ENCODE measurements at places on chromosomes 12 and 14. TPM values are rescaled to one million over a fixed set of nuclear protein-coding genes. Genes with fewer than 3 reads are reported as not detected.

The RNF212B gene
- not detected for total RNA-seq

The BAZ2A gene
- 18.5 TPM for total RNA-seq

The SYT10 gene
- total RNA-seq: 0.21 TPM

The BMP4 gene
- 0.48 TPM for total RNA-seq

The TCL1B gene
- total RNA-seq: not detected

The PLEK2 gene
- total RNA-seq: 50.1 TPM

All from tracheal epithelial cell (primary cell).